Kidney (tissue), 22 donors: ENCODE measurements at places on chromosomes 2 and 18. TPM values are rescaled to one million over a fixed set of nuclear protein-coding genes. Genes with fewer than 3 reads are reported as not detected.

DNA sequence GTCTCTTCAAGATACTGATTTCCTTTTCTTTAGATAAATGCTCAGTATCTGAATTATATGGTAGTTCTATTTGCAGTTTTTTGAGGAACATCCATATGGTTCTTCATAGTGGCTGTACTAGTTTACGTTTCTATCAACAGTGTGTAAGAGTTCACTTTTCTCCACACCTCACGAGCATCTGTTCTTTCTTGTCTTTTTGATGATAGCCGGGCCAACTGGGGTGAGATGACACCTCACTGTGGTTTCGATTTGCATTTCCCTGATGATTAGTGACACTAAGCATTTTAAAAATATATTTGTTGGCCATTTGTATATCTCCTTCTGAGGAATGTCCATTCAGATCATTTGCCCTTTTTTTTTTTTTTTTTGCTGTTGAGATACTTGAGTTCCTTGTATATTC, 458.8 kb downstream of the SETBP1 start:
- H3K4me3 ChIP-seq = no peak overlapping the region
- no peaks in the 10 kb centered on the region for H3K4me1 ChIP-seq
- DNase-seq = no peak
- H3K27ac ChIP-seq = no peak overlapping the region
- H3K36me3 ChIP-seq = no peaks in the 10 kb centered on the region

The NT5C1B gene
- not detected for total RNA-seq

The PCBP1 gene
- 298 TPM for total RNA-seq

- H3K27me3 ChIP-seq = no peaks in the 10 kb centered on the region
- no peak overlapping the region for H3K4me3 ChIP-seq
- peak overlapping the region; percentile 58 for H3K27ac ChIP-seq
- DNase-seq = no peak
Observed at GRCh38 chr18:2967820-2968219, 45.1 kb downstream of the LPIN2 start.

- H3K27ac ChIP-seq = no peak overlapping the region
- H3K4me3 ChIP-seq = no peak overlapping the region
- no peaks in the 10 kb centered on the region for H3K27me3 ChIP-seq
- no peaks in the 10 kb centered on the region for H3K36me3 ChIP-seq
- DNase-seq = no peak
Observed at GRCh38 chr18:10070561-10071000, 156.8 kb downstream of the VAPA start.

GRCh38 chr18:46034230-46034629, 37.8 kb downstream of the PSTPIP2 start:
- H3K4me3 ChIP-seq = no peak overlapping the region
- no peak overlapping the region for H3K27ac ChIP-seq
- no peak for DNase-seq
- H3K36me3 ChIP-seq = no peaks in the 10 kb centered on the region

- H3K4me3 ChIP-seq = no peak overlapping the region
- peaks cover 8% of the 10 kb centered on the region for H3K4me1 ChIP-seq
- H3K36me3 ChIP-seq = no peaks in the 10 kb centered on the region
- no peak overlapping the region for H3K27ac ChIP-seq
- no peak for DNase-seq
Observed at GRCh38 chr2:88693911-88694414, 2.5 kb downstream of the RPIA start.

The SIX2 gene
- 0.28 TPM for total RNA-seq

GRCh38 chr2:225041851-225042799, at the start of gene DOCK10:
DOCK10 (minus strand) TSS chr2:225042468; CDS start chr2:225042374, 94 bp downstream.
- peaks cover 2% of the 10 kb centered on the region for H3K27me3 ChIP-seq
- peak within 1 kb of the TSS; percentile 63 for H3K27ac ChIP-seq
- no peaks in the 10 kb centered on the region for H3K4me1 ChIP-seq
- peak; percentile 75 for DNase-seq
- peak within 1 kb of the TSS; percentile 60 for H3K4me3 ChIP-seq
- H3K36me3 ChIP-seq = no peaks in the 10 kb centered on the region

GRCh38 chr2:67340133-67341011, 56.8 kb upstream of the ETAA1 start:
- no peaks in the 10 kb centered on the region for H3K4me1 ChIP-seq
- no peaks in the 10 kb centered on the region for H3K36me3 ChIP-seq
- no peak overlapping the region for H3K27ac ChIP-seq
- H3K27me3 ChIP-seq = no peaks in the 10 kb centered on the region

- H3K4me3 ChIP-seq = no peak overlapping the region
- no peak for DNase-seq
- no peak overlapping the region for H3K27ac ChIP-seq
Observed at GRCh38 chr2:98847853-98848252, 88.2 kb downstream of the CRACDL start.

- no peak overlapping the region for H3K27ac ChIP-seq
- H3K36me3 ChIP-seq = no peaks in the 10 kb centered on the region
- H3K4me1 ChIP-seq = no peaks in the 10 kb centered on the region
- H3K4me3 ChIP-seq = no peak overlapping the region
- DNase-seq = peak; percentile 42
- H3K27me3 ChIP-seq = no peaks in the 10 kb centered on the region
Observed at GRCh38 chr2:59924346-59924745, 629.1 kb downstream of the BCL11A start.

GRCh38 chr18:12468445-12468844, 60.7 kb downstream of the PRELID3A start:
- no peaks in the 10 kb centered on the region for H3K27me3 ChIP-seq
- no peak overlapping the region for H3K4me3 ChIP-seq
- DNase-seq = no peak
- H3K4me1 ChIP-seq = no peaks in the 10 kb centered on the region
- H3K36me3 ChIP-seq = no peaks in the 10 kb centered on the region

GRCh38 chr2:22355816-22356433, 1029.1 kb upstream of the KLHL29 start:
- DNase-seq = peak; percentile 62
- H3K27ac ChIP-seq = no peak overlapping the region
- H3K27me3 ChIP-seq = no peaks in the 10 kb centered on the region
- H3K4me3 ChIP-seq = no peak overlapping the region
- H3K4me1 ChIP-seq = no peaks in the 10 kb centered on the region

DNA sequence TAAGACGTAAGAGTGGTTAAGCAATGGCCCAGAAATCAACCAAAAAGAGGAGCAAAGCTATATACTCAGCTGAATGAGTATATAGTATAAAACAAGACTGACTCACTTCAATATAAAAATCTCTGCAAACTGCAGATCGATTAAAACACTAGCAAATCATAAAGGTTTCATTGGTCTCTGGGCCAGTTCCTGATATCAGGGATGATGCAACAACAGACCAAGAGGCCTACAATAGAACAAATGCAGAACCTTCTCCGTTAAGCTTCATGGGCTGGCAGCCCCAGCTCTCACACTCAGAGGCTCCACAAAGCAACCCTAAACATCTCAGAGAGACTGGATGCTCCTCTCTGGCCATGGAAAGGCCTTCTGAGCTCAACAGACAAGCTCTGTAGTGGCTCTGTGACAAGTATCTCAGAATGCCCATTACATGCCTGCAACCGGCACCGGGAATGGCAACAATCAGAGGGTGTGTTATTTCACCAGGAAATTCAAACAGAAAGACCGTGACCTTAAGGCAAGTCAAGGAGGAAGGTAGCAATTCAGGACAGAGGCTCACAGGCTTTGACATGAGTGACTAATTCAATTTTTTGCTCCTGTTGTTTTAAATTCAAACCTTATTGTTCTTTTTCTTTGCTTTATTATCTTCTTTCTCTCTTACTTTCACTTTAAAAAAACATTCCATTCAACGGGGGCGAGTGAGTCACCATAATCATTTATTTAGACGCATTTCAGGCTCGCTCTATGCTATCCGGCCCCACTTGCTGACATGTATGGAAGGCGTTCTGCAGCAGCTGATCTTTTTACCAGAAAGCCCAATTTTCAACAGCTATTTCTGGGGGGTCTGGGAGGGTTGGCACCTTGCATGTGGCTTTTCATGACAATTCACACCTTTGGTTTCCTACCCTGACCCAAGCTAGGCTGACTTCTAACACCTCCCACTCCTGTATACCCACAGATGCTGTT, 15.1 kb downstream of the CYRIA start:
- H3K36me3 ChIP-seq = no peaks in the 10 kb centered on the region
- no peak for DNase-seq
- no peaks in the 10 kb centered on the region for H3K27me3 ChIP-seq
- H3K27ac ChIP-seq = no peak overlapping the region
- no peaks in the 10 kb centered on the region for H3K4me1 ChIP-seq
- no peak overlapping the region for H3K4me3 ChIP-seq

- peak; percentile 49 for DNase-seq
- no peak overlapping the region for H3K4me3 ChIP-seq
- no peak overlapping the region for H3K27ac ChIP-seq
- no peaks in the 10 kb centered on the region for H3K27me3 ChIP-seq
Observed at GRCh38 chr2:137910641-137911040, 53.6 kb upstream of the HNMT start.

DNA sequence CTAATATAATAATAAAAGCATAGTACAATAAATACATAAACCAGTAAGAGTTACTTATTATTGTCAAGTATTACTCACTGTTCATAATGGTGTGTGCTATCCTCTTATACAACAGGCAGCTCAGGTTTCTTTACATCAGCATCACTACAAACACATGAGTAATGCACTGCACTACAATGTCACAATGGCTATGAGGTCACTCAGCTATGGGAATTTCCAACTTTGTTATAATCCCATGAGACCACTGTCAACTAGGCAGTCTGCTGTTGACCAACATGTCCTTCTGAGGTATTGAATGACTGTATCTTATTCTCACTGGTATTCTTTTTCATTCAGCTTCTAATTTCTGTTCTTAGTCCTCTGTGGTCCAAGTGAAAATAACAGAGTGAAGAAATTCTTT, 250.4 kb upstream of the DSEL start:
- H3K36me3 ChIP-seq = no peaks in the 10 kb centered on the region
- H3K4me3 ChIP-seq = no peak overlapping the region
- no peak overlapping the region for H3K27ac ChIP-seq
- no peaks in the 10 kb centered on the region for H3K27me3 ChIP-seq

GRCh38 chr2:88692187-88692586, 714 bp downstream of the RPIA start:
- no peaks in the 10 kb centered on the region for H3K36me3 ChIP-seq
- peaks cover 9% of the 10 kb centered on the region for H3K4me1 ChIP-seq
- peak overlapping the region; percentile 71 for H3K4me3 ChIP-seq
- H3K27ac ChIP-seq = peak overlapping the region; percentile 10
- DNase-seq = no peak

The POTEI gene
- not detected for total RNA-seq

The COLEC11 gene
- 7.6 TPM for total RNA-seq

The UGT1A10 gene
- not detected for total RNA-seq

GRCh38 chr2:14673351-14673875, 40.9 kb downstream of the LRATD1 start:
- H3K4me1 ChIP-seq = no peaks in the 10 kb centered on the region
- no peak for DNase-seq
- H3K27me3 ChIP-seq = no peaks in the 10 kb centered on the region
- no peak overlapping the region for H3K4me3 ChIP-seq
- no peak overlapping the region for H3K27ac ChIP-seq
- no peaks in the 10 kb centered on the region for H3K36me3 ChIP-seq

DNA sequence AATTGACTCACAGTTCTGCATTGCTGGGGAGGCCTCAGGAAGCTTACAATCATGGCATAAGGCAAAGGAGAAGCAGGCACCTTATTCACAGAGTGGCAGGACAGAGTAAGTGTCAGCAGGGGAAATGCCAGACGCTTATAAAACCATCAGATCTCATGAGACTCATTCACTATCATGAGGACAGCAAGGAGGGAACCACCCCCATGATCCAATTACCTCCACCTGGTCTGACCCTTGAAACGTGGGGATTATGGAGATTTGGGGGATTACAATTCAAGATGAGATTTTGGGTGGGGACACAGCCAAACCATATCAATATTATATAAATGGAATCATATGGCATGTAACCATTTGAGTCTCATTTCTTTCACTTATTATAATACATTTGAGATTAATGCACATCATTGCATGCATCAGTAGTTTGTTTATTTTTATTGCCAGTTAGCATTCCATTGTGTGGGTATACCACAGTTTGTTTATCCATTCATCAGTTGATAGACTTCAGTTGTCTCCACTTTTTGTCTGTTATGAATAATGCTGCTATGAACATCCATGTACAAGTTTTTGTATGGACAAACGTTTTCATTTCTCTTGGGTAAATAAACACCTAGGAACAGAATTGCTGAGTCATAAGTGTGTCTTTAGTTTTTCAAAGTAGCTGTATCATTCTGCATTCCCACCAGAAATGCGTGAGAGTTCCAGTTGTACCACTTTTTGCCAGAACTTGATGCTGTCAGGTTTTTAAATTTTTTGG, 5.8 kb upstream of the SRBD1 start:
- no peak for DNase-seq
- H3K27me3 ChIP-seq = no peaks in the 10 kb centered on the region
- H3K27ac ChIP-seq = no peak overlapping the region
- no peak overlapping the region for H3K4me3 ChIP-seq
- H3K4me1 ChIP-seq = no peaks in the 10 kb centered on the region
- H3K36me3 ChIP-seq = no peaks in the 10 kb centered on the region

- no peaks in the 10 kb centered on the region for H3K27me3 ChIP-seq
- DNase-seq = peak; percentile 31
Observed at GRCh38 chr2:217610401-217610814, 392.4 kb downstream of the TNS1 start.

The EHD3 gene
- 9.5 TPM for total RNA-seq

DNA sequence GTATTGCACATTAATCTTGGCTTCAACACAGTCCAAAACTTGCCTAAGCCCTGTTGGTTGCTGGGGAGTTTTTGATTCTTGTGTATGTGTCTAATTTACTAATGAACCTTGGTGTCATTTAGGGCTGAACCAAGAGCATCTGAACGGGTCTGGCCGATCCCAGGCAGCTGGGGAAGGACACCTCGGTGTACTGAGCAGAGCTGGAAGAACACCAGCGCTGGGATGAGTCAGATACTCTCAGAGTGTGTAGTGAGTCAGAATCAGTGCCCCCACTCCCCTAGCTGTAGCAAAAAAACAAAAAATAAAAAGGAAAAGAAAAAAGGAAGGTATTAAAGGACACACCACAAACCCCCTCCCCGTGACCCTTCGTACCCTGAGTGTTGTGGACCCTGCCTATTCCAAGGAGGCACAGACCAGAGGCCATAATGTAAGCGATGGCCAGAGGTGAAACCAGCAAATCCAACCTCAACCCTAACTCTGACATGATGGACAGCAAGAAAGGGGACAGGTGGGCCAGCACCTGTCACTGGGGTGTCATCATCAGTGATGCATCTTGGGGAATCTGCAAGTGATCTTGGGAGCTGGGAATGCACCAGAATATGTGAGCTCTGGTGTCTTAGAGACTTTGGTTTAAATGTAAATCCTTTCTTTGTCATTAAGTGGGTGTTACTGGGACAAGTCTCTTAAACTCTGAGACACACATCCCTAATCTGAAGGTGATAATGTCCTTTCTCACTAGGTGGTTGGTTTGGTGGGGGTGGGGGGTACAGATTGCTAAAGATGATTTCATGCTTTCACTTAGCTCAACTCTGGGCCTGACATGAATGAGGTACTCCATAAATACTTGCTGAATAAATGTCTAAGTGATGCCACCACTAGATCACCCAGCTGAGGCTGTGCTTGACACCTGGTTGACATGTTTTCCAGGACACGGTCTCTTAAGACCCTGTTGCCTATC, 34.2 kb upstream of the NCOA1 start:
- no peaks in the 10 kb centered on the region for H3K4me1 ChIP-seq
- no peak overlapping the region for H3K27ac ChIP-seq
- no peak for DNase-seq
- H3K27me3 ChIP-seq = no peaks in the 10 kb centered on the region
- H3K4me3 ChIP-seq = no peak overlapping the region

GRCh38 chr2:118309257-118309945, 221.1 kb downstream of the INSIG2 start:
- H3K36me3 ChIP-seq = no peaks in the 10 kb centered on the region
- H3K27me3 ChIP-seq = no peaks in the 10 kb centered on the region
- H3K4me1 ChIP-seq = no peaks in the 10 kb centered on the region
- peak; percentile 34 for DNase-seq
- no peak overlapping the region for H3K27ac ChIP-seq
